ENCODE measurements at places on chromosomes 5 and 9. TPM values are rescaled to one million over a fixed set of nuclear protein-coding genes. Genes with fewer than 3 reads are reported as not detected.

ATG10 gene
- total RNA-seq, result 11.3 TPM

TMC1 gene
- not detected for total RNA-seq

GABRB2 gene
- total RNA-seq, result not detected

FTMT gene
- not detected for total RNA-seq

WNT8A gene
- total RNA-seq, result not detected

CYSRT1 gene
- total RNA-seq, result 6.0 TPM

TRIP13 gene
- 7.5 TPM for total RNA-seq

SLC38A9 gene
- total RNA-seq, result 33.5 TPM

ADAMTS2 gene
- total RNA-seq, result not detected

ADAMTS19 gene
- total RNA-seq, result not detected

PKN3 gene
- 1.7 TPM for total RNA-seq

KLHL9 gene
- total RNA-seq, result 24.3 TPM

FAM120AOS gene
- total RNA-seq, result 43.4 TPM
